ENCODE measurements at places on chromosomes 6 and 20. TPM values are rescaled to one million over a fixed set of nuclear protein-coding genes. Genes with fewer than 3 reads are reported as not detected.

GRCh38 chr6:106799031-106799894, 169.9 kb downstream of the QRSL1 start:
- peak; percentile 50 for DNase-seq

- no peak for DNase-seq
These were observed 131.3 kb upstream of the B3GAT2 start for GRCh38 chr6:71088166-71088565.

GRCh38 chr6:119736296-119737021, 386.9 kb upstream of the MAN1A1 start:
- no peak for DNase-seq

DNA sequence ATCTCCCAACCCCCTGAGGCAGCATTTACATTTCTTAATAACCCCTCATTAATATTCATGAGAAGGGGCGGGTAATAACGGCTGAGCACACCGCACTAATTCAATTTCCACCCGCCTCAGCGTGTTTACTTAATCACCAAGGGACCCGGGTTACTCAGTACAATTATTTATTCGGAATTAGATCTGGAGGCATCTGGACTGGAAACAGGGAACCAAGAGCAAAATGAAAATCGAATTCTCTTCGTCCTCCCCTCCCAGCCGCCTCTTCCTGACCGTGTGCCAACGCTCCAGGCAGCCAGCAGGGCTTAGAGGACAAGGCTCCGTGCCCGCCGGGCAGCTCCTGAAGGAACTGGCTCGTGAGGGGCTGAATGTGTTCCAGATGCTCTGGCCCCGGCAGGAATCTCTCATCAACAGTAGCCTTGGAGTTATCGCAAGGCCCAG, 23.5 kb upstream of the CTNNBL1 start:
- DNase-seq: no peak

DNA sequence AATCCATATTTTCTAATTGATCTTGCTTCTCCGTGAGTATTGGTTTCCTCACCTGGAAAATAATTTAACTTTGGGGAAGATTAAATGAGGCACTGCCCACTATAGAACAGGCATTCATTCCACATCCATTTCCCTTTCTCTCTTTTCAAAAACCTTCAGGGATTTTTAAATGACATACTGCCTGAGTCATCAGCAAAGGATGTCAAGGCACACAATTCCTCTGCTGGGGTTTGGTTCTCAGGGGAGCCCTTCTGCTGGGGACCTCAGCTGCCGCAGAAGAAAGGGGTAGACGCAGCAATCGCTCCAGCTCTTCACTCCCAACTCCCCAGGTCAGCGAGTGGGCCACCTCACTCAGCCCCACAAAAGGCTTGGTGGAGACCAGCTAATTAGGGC, 90.7 kb upstream of the BACH2 start:
- no peak for DNase-seq

- no peak for DNase-seq
These were observed 211.1 kb downstream of the BMP7 start for GRCh38 chr20:57055345-57055744.

- no peak for DNase-seq
These were observed 86.6 kb downstream of the SESN1 start for GRCh38 chr6:109008054-109008453.

DNA sequence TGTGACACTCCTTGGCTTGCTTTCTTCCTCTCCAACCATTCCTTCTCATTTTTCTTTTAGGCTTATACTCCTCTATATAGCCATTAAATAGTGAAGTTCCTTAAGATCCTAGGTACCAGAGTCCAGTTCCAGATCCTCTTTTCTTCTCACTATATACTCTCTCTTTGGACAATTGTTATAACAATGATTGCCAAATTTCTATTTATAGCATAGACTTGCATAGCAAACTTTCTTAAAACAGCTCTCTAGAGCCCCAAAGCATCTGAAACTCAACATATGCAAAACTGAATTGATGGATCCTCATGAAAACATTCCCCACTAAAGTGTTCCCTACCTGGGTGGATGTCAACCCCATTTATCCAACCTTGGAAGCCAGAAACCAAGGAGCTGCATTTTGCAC, 13.4 kb downstream of the PHIP start:
- DNase-seq: no peak

DNA sequence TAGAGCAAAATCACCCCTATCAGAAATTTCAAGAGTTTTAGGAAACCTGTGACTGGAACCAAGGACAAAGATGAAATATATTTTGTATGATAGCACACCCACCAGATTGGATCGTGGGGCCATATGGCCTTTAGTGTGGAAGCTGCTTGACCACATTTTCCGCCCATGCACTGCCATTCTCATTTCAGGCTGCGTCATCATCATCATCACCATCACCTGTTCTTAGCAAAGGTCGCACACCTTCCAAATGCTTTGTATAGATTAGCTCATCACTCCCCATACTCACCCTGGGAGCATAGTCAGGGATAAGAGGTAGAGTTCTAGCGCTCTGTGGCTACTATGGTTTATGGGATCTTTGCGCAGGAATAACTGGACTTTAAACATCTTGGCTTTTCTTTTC, 185.7 kb downstream of the MTHFD1L start:
- DNase-seq: no peak

- DNase-seq: no peak
These were observed 853.6 kb downstream of the C6orf118 start for GRCh38 chr6:164455835-164456234.

DNA sequence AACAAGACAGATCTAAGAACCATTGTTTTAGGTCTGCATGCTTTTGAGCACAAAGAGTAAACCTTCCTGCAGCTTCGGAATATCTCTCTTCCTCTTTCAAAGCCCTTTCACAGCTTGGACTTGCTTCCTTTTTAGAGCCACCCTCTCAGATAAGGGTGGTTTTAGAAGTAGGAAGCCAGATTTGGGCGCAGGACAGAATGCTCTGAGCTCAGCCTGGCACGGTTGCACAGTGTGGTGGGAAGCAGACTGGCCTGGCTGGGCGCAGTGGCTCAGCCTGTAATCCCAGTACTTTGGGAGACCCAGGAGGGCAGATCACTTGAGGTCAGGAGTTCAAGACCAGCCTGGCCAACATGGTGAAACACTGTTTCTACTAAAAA, 35.6 kb upstream of the PNRC1 start:
- DNase-seq: peak; percentile 79

- no peak for DNase-seq
These were observed 33.2 kb downstream of the SERPINB6 start for GRCh38 chr6:2938004-2938631.

GRCh38 chr20:31555203-31555775, 41.0 kb downstream of the HM13 start:
- no peak for DNase-seq

Gene GPSM3
- 19.3 TPM for polyA plus RNA-seq

Gene TINAG
- not detected for polyA plus RNA-seq

Gene RIPOR3
- polyA plus RNA-seq: 2.0 TPM

Gene TRIM38
- polyA plus RNA-seq: 11.9 TPM

Gene CCN5
- polyA plus RNA-seq: 0.51 TPM

Gene HCK
- polyA plus RNA-seq: 3.8 TPM

Gene EPPIN
- 0.15 TPM for polyA plus RNA-seq

Gene DTNBP1
- polyA plus RNA-seq: 17.8 TPM

Data from left lung (tissue), 14 donors.